AG10803 (cell line): ENCODE measurements at places on chromosomes 4 and X.

DNA sequence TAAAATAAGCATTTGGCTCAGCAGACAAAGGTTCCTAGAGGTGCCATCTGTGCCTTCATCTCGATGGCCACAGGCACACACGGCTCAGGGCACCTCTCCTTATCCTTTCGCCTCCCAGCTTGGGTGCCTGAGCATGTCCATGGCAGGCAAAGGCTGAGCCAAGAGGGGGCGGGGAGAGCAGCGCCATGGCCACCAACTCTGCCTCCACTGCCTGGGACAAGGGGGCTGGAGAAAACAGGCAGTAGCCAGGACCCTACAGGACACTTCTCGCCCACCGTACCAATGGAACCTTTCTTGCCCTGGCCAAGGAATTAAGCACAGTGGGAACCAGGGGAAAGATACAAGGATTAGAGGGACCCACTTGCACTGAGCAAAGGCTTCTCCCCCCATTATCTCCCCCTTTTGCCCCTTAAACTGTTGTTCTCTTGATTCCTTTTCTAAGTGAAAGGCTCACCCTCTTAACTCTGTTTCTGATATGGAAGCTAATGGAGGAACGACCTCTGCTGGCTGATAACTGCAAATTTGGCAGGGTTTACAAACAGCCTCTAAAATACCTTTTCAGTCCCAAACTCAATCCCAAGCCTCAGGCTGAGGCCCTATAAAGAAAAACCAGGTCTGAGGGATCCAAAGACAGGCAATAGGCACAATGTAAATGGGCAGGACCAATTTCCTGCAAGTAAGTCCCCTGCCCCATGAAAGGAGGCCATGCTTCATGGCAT is 335.2 kb downstream of the ADAM29 start:
- DNase-seq = no peak

- DNase-seq = peak; percentile 70
These were observed 543.0 kb downstream of the SPRY1 start for GRCh38 chr4:123939621-123940020.

DNA sequence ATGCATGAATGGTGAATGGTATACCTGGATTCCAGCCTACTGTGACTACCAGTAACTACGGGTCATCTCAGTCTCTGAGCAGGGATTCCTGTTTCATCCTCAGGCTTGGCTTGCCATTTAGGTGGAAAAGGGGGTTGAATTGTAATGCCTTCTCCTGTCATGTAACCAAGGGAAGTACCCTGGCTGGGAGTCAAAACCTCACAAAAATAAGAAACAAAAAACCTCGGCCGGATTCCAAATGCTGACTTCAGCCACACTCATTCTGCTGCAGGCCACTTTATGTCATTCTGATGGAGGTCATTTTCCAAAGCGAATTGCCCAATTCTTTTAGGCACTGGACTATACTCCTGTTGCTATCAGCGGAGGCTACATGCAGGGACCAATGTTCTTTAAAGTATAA is 324.7 kb downstream of the LDB2 start:
- peak; percentile 82 for DNase-seq

DNA sequence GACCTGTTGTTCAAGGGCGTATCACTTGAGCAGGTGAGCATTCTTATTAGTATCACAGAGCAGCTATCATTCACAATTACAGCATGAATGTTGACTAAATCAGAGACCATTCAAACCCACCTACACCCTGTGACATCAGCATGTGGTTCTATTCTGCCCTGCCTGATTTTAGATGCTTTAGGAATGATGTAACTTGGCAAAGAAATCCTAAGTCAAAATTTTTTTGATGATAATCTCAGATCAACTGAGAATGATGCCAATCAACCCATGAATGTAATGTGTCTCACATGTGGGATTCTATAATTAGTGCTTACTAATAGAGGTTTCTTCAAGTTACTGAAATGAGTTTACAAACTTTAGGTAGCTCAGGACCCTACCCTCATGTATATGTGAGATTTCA is 13.4 kb upstream of the CHIC2 start:
- DNase-seq = peak; percentile 27

DNA sequence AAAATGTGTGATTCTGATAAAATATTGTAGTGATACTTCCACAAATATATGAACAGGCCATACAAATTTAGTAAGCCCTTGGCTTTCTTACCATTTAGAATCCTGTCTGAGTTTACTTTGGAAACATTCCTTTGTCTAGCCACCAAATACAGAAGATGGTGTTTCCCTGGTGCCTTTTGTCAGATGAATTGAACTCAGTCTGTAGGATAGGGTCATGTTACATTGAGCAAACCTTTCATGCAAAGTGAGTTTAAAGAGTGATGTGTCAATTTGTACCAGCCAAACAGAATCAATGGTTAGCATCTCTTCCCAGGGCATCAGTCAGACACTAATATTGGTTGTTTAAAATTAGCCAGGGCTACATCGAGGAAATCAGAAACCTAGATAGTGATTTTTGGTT is 1443.4 kb downstream of the ARAP2 start:
- no peak for DNase-seq

GRCh38 chr4:6676722-6677558 is 16.7 kb upstream of the S100P start:
- DNase-seq = no peak

DNA sequence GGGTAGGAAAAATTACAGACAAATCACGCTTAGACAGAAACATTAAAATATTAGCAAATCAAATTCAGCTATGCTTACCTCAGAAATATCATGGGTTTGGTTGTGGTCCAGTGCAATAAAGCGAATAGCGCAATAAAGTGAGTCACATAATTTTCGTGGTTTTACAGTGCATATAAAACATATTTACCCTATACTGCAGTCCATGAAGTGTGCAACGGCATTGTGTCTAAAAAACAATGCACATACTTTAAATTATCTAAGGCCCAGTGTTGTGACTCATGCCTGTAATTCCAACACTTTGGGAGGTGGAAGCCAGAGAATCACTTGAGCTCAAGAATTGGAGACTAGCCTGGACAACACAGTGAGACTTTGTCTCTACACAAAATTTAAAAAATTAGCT is 195.7 kb upstream of the IL1RAPL1 start:
- no peak for DNase-seq

- DNase-seq = no peak
These were observed 121.3 kb downstream of the NWD2 start for GRCh38 chr4:37365888-37366287.

DNA sequence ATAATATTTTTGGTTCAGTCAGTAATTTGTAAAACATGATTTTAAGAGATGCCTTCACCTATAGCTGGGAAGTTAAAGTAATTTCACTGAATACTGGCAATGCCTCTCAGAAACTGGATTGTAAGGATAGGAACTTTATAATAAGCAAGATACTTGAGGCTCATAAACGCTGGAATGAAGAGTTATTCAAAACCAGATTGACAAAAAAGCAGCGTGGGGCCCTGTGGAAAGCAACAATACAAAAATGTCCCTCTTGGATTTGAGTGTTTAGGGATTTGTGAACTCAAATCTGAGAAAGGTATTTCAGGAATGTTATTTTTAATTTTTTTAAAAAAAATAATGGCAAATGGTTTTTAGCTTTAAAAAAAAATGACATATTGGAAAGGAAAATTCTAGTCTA is 94.6 kb downstream of the ANK2 start:
- no peak for DNase-seq

DNA sequence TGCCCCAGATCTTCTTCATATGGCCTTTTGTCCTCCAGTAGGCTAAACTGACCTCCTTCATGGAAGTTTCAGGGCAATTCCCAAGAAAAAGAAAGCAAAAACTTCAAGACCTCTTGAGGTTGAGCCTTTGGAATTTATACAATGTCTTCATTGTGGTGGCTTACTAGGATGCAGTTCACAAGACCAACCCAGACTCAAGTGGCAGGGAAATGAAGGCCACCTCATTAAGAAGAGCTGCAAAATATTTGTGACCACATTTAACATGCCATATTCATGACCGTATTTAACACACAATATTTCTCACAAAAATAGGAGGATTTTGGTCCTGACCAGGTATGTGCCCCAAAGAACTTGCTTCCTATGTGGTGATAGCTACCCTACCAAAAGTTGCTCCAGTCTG is 605.5 kb upstream of the PITX2 start:
- peak; percentile 75 for DNase-seq

GRCh38 chrX:123322536-123322935 is 138.5 kb downstream of the GRIA3 start:
- DNase-seq = no peak

GRCh38 chr4:34950926-34951325 is 1293.4 kb downstream of the ARAP2 start:
- DNase-seq = no peak

DNA sequence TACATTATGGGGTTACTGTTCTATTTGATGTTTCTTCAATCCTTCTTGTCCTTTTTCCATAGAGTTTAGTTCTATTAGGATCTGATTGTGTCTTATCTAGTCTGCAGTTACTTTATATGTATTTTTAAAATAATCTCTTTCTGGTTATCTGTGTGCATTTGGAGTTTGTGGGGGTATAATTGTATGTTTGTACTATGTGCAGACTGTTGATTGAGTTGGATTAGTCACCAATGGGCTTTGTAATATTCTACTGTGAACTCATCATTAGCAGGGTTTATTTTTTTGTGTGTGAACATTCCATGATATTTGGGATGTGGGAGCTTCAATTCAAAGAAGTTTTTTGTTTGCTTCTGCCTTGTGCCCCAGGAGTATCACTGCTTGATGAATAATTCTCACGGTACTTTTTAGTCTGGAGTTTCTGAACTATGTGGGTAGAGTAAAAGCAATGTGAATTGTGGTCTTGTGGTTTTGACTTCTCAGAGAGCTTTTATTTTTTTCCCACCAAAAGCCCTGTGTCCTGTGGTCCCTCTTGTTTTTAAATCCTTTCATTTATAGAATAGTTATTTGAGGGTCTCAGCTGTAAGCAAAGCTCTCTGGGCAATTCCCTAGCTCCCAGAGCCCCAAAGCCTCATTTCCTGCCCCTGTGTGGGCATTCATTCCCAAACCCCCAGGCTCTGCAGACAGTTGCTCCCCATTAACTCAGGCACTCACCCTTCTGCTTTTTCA is 127.8 kb downstream of the PHKA2 start:
- DNase-seq = peak; percentile 21

DNA sequence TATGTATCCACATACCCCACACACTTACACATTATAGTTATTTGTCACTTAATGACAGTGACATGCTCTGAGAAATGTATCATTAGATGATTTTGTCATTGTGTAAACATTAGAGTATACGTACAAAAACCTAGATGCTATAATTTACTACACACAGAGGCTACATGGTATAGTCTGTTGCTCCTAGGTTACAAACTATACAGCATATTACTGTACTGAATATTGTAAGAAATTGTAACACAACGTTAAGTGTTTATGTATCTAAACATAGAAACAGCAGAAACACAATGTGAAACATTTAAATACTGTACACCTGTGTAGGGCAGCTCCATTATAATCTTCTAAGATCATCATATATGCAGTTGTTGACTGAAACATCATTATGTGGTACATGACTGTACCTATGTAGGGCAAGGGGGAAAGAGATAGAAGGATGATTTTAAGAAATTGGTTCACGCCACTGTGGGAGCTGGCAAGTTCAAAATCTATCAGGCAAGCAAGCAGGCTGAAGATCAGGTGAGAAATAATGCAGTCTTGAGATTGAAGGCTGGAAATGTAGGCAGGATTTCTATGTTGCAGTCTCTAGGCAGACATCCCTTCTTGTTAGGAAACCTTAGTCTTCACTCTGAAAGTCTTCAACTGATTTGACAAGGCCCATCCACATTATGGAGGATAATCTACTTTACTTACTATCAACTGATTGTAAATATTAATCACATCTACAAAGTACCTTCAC is 78.0 kb upstream of the CPEB2 start:
- no peak for DNase-seq

GRCh38 chr4:173411106-173411693 is 12.3 kb upstream of the SCRG1 start:
- no peak for DNase-seq

DNA sequence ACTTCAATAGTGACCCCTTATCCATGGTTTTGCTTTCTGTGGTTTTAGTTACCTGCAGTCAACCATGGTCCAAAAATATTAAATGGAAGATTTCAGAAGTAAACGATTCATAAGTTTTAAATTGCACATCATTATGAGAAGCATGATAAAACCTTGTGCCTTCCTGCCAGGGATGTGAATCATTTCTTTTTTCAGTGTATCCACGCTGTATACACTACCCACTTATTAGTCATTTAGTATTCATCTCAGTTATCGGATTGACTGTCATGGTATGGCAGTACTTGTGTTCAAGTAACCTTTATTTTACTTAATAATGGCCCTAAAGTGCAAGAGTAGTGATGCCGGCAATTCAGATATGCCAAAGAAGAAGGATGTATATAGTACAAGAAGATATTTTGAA is 37.7 kb upstream of the TASL start:
- DNase-seq = no peak

DNA sequence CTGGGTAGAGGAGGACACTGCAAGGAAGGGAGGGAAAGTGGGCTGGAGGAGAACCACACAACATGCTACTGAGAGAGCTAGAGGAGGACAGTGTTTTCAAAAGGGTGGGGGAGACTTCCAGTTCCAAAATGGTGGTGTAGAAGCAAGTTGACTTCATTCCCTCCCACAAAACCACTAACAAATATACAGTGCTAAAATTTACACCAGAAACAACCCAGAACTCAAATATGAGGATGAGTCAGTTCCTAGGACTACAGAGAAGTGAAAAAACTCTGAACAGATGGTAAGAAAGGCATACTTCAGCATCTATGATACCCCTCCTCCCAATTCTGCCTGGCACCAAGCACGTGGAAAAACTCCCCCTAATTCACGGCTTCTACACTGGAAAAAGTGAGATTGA is 9.8 kb downstream of the AADAT start:
- peak; percentile 6 for DNase-seq

GRCh38 chrX:136141569-136141968 is 5.8 kb upstream of the FHL1 start:
- DNase-seq = no peak

DNA sequence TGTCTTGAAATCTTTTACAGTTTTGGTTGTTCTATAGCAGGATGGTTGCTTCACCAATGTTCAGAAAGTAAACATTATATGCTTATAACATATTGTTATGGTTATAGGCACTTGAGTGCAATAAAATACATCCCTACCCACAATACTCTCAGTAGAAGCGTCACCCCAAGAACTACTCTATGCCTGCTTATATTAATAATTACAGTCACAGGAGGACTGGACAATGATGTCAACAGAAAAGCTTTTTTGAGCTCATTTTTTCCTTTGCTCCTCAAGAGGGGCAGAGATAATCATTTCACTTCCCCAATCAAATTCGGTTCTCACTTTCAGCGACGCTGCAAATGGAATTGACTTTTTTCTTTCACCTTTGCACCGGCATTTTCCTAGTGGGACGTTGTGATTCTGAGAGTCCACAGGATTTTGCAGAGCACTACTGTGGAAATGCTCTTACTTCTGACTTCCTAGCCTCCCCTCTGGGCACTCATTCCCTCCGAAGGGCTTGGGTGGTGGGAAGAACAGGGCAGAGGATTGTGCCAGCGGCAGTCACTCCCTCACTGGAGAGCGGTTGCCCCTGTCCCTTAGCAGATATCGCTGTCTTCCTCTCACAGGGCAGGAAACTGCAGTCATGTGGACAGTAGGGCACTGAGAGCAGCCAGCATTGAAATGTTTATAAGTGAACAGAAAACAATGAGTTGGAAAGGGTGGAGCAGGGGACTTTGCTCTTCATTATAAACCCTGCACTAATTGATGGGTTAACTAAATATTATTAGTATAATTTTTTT is 24.9 kb upstream of the SGMS2 start:
- no peak for DNase-seq

GRCh38 chr4:61520166-61520565 is 320.0 kb downstream of the ADGRL3 start:
- no peak for DNase-seq
